Activated T-cell treated with anti-CD3 and anti-CD28 coated beads, Interleukin-2, amount 50 U/mL, for 1 hour (primary cell): ENCODE measurements at places on chromosomes 2 and 18.

DNA sequence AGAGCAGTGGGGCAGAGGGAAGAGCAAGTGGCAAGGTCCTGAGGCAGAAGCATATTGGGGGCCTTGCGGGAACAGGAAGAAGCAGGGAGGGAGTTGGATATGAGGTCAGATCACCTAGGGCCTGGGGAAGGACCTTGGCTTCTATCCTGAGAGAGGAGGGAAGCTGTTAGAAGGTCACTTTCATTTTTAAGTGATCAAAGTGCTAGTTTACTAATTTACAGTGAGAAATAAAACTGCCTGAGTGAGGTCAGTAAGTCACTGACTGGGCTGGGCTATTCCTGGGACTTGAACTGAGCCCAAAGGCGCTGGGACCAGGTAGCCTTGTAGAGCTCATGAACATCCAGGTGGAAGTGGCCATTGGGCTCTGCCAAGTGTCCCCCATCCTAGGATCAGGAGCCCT is 76.6 kb upstream of the B3GNT7 start:
- no peak for DNase-seq

DNA sequence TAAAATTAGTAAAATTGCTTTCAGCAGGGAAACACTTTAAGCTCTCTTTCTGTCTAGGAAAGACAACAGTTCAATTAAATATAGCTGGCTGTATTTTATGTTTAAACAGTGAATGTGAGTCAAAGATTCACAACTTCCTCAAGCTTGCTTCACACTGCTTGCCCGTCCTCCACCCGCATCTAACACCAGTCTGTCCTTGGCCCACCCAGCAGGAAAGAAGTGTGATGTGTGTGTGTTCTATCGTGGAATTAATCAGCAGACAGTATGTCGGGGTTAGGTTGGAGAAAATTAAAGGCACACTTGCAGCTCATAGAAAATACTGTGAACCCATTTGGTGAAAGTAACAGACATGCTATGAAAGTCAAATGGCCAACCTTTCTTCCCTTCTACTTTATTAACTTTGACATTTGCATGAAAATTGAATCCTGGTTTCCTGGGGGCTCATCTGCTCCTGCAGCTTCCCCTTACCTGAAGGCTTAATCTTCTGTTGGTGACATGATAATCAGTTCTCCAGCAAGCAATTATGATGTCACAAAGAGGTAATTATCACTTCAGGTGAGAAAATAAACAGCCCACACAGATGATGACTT is 182.0 kb downstream of the UXS1 start:
- DNase-seq: no peak

DNA sequence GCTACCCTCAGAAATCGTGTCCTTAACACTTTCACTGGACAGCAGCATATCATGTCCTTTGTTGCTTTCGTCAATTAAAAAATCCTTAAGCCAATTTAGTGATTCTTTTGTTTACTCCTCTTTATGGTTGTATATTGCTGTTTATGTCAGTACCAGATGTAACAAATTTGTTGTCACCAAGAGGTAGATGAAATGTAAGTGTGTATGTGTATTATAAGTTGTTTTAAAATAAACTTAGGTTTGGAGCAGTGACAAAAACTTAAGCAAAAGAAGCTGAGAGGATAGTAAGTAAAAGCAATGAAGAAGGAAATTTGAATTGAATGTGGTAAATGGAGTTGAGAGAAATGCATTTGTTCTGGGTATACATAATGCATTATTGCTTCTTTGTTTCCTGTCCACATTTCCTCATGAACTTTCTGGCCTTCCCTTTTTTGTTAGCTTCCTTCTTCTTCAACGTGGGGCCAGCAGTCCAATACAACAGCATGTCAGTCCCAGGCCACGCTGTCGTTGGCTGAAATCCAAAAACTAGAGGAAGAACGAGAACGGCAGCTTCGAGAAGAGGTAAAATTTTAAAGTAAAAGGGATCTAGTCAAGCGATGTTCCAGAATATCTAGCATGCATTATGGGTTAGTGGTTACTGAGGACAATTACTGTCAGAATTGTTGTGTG is 30.5 kb upstream of the SNORC start:
- DNase-seq: no peak

DNA sequence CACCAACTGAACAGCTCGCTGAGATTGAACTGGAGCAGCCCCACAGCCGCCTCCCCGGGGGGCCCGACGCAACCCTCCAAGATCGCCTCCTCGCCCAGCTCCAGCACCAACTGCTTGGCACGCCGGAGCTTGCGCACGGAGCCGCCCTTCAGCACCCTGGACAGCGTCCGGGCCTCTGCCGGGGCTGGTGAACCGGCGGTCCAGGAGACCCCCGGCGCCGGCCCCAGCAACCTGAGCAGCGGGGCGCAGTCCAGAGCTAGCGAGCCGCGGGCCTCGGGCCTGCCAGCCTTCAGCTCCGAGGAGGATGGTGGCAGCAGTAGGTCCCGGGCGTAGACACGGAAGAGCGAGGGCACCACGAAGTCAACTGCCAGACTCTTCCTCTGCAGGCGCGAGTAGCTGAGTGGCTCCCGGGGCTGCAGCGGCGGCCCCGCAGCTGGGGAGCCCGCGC is 1.2 kb downstream of the ALK start:
- peak; percentile 54 for DNase-seq

- no peak for DNase-seq
These were observed 63.9 kb upstream of the TANK start for GRCh38 chr2:161096336-161096735.

GRCh38 chr18:75677696-75678455 is 250.4 kb upstream of the SMIM21 start:
- no peak for DNase-seq

- DNase-seq: no peak
These were observed 312.0 kb upstream of the ETAA1 start for GRCh38 chr2:67085146-67085545.

- DNase-seq: no peak
These were observed 43.7 kb downstream of the RHOB start for GRCh38 chr2:20490300-20491181.

- DNase-seq: no peak
These were observed 119.2 kb upstream of the CCDC68 start for GRCh38 chr18:55078303-55078932.

GRCh38 chr2:55296393-55296792 is 27.4 kb upstream of the MTIF2 start:
- DNase-seq: no peak

DNA sequence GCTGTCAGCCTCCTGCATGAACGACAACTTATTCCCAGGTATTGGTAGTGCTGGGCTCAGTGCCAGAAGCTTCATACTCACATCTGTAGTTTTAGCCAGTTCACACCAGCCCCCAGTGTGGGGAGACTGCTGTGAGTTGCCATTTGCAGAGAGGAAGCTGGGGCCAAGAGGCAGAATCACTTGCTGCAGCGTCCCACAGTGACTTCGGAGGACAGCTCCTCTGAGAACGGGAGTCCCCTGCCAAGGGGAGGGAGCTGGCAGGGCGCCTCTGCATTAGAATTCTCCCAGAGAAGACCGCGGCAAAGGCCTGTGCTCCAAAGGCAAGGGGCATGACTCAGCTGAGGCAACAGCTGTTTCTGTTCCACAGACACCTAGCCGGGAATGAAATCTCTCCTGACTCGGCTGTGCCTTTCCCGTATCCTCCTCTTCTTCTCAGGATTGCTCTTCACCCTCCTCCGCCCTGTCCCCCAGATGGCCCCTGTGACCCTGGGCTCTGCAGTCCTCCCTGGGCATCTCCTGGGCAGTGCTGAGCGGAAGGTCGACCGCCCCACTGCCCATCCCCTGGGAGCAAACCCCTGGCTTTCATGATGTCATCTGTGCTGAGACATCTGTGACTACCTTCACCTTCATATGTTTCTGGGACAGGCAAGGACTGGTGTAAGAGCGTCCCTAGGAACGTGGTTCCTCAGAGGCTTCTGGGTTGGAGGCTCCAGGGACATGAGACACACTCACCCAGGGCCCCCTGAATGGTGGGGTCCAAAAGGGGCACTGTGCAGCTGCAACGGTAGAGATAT is 18.0 kb downstream of the MAL start:
- no peak for DNase-seq

- DNase-seq: no peak
These were observed 493.6 kb downstream of the NYAP2 start for GRCh38 chr2:225893151-225893550.

DNA sequence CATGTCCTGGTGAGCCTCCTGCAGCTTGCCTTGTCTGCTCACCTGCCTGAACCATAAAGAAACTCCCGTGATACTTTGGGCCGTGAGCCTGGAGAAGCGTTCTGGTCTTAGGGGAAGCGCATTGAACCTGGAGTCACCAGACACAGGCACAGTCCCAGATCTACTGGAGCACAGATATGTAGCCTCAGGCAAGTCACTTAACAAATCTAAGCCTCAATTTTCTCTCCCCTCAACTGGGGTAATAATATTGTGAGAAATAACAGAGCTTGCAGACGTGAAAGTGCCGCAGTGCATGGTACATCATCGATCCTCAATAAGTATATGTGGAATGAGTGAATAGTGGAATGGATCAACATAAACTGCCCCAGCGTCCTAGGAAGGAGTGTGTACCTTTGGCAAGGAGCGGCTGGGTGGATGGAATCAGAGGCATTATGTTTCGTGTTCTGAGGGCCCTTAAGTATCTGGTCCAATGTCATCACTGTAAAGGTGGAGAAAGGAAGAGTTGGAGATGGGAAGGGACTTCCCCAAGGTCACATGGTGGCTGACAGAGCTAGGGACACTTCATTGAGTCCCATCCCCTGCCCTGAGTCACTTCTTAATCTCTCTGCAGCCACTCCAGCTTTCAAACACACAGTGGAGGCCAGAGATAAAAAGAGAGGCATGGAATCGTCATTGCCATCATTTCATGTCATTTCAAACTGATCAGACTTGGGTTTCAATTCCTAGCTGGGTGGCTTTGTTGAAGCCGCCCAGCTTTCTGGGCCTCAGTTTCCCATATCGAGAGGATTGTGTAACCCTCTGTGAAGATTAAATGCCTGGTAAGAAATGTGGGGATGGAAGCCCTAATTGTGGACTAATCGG is 172.4 kb downstream of the DDX1 start:
- no peak for DNase-seq

DNA sequence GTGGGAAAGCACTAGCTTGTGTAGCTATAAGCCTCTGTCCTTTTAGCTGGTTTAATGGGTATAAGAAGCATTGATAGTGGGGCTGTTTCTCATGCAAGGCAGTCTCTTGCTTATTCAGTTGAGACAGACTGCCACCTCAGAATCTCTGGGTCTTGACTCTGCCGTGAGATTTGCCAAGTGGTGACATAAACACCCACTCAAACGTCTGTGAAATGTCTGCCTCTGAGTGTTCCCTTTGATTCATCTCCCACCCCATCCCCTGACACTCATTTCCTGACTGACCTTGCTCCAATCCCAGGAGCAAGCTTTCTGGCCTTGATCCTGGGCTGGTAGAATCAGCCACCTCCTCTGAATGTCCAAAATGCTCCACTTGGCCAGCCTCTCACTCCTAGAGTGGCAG is 141.9 kb upstream of the RBMS1 start:
- no peak for DNase-seq

- DNase-seq: no peak
These were observed 214.7 kb downstream of the CLIP4 start for GRCh38 chr2:29329899-29330298.

DNA sequence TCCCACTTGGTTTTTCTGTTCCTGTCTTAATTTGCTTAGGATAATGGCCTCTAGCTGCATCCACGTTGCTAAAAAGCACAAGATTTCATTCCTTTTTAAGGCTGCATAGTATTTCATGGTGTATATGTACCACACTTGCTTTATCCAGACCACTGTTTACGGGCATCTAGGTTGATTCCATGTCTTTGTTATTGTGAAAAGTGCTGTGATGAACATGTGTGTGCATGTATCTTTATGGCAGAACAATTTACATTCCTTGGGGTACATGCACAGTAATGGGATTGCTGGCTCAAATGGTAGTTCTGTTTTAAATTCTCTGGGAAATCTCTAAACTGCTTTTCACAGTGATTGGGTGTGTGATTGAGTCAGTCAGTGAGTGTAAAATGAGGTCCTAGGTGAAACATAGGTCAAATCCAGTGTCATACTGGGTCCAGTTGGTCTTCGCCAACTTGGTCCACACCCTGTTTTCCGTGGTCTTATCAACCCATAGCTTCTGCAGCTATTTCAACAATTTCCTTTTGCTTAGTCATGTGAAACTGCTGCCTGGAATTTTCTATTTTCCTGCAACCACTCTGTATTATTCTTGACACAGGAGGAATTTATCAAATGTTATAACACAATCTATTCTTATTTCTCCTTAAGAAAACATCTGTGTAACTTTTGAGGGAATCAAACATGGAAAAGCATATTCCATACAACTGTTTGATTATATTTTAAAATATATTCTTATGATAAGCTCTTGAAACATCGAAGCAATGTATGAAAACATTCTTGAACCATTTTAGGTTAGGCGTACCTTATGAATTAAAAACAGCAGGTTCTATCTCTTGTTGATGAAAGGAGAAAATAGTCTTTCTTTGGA is 82.9 kb downstream of the ADCYAP1 start:
- no peak for DNase-seq

DNA sequence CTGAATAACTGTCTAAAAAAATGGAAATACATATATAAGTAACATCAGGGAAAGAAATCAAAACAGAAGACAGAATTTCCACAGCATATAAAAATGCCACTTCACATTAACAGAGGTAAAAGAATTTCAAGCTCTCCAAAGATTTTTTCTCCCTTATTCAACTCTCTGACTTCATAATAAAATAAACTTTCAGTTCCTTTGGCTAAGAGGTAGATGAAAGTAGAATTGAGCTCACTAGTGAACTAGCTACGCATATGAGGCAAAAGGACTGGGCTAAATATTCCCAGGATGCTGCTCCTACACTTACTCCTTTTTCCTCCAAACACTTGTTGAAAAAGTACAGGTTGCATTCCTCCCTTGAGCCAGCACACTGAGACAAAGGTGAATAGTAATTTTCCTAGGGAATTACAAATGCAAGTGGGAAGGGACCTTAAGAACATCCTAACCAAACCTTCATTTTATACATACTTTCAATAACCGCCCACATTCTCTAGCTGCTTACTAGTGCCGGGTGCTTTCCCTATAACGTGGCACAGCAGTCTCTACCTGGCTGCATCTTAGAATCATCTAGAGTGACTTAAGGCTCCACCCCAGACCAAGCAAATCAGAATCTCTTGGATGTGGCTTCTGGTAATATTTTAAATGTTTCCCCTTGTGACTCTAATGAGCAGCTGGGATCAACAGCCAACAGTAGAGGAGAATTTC is 136.6 kb downstream of the MTCL1 start:
- no peak for DNase-seq

GRCh38 chr2:152222975-152223637 is 47.5 kb upstream of the STAM2 start:
- DNase-seq: no peak

GRCh38 chr18:32048507-32049091 is 30.0 kb downstream of the RNF125 start:
- DNase-seq: no peak

GRCh38 chr2:47905386-47906156 is 727 bp downstream of the FBXO11 start:
- peak; percentile 71 for DNase-seq

- DNase-seq: no peak
These were observed 43.0 kb upstream of the ITSN2 start for GRCh38 chr2:24403168-24403831.
